ENCODE measurements at places on chromosomes 4 and X.

GRCh38 chr4:173051716-173052115 is 116.9 kb upstream of the GALNT7 start:
- DNase-seq, result no peak

- DNase-seq, result no peak
Measured at GRCh38 chr4:87734084-87734483, 65.3 kb upstream of the IBSP start.

DNA sequence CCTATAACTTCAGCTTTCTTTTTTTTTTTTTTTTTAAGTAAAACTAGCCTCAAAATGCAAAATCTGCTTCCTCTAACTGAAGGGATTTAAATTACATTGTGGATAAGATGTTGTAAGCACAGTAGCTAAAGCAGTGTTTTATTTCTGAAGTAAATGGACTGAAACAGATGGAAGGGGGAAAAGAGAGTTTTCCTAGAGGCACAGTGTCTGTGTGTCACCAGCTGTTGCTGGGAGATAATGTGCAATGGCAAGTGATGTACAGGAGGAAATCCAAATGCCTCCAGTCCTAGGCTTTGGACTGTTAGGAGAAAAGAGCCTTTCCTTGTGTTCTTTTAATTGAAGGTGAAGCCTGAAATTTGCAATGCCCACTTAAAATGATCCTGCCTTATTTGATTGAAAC is 672.1 kb downstream of the GRXCR1 start:
- no peak for DNase-seq

DNA sequence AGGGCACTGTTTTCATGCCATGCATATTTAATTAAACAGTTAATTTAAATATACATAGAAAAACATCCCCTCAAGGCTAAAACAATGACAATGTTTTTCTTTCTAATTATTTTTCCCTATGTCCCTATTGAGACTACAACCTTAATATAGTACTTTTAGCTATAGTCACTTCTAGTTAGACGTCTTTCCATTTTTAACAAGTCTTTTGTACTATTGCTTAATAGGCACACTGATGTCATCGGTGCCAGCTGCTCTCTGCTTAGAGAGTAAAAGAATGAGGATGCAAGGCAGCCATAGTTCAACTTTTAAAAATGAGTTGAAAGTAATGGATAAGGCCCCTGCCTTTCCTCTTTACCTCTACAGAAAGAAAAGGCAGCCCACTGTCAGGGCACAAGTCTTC is 191.1 kb downstream of the KCTD8 start:
- DNase-seq, result no peak

DNA sequence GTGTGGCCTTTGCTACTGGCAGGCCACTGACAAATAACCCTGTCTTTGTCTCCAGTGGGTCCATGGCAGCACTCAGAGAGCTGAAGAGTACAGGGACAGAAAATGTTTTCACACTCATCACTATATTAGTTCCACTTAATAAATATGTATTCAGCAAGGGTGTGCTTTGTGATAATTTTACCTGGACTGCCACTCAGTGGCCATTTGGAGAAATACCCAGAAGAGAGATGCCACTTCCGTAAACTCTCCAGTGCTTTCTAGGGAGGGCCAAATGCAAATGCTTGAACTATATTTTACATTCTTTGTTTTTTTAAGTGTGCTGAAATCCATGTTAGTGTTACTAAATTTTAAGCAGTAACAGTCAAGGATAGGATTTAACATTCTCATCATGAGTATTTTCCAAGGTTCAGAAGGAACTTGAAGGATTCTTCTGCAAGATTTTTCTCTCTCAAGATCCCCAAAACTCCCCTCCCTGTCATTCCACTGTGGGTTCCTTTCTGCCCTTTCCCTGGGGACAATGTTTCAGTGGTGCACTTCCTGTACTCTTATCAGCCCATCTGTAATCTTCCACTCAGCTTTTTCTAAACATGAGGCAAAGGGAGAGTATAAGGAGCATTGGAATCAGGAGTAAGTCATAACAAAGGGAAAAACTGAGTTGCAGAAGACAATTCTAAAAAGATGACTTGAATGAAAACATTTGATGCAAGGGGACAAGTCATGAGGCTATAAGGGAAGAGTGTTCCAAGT is 46.0 kb downstream of the TFDP3 start:
- no peak for DNase-seq

DNA sequence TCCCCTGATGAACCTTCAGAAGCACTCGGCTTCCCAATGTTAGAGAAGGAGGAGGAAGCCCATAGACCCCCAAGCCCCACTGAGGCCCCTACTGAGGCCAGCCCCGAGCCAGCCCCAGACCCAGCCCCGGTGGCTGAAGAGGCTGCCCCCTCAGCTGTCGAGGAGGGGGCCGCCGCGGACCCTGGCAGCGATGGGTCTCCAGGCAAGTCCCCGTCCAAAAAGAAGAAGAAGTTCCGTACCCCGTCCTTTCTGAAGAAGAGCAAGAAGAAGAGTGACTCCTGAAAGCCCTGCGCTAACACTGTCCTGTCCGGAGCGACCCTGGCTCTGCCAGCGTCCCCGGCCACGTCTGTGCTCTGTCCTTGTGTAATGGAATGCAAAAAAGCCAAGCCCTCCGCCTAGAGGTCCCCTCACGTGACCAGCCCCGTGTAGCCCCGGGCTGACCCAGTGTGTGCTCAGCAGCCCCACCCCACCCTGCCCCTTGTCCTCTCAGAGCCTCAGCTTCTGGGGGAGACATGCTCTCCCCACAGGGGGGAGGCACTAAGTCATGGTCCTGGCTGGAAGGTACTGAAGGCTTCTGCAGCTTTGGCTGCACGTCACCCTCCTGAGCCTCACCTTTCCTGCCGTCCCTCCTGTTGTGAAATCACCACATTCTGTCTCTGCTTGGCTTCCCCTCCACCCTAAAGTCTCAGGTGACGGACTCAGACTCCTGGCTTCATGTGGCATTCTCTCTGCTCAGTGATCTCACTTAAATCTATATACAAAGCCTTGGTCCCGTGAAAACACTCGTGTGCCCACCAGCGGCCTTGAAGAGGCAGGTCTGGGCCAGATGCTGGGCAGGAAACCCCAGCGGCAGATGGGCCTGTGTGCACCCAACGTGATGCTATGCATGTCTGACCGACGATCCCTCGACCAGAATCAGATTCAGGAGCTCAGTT is 34.7 kb downstream of the NOP14 start:
- DNase-seq, result no peak
